ENCODE measurements at places on chromosomes 6 and 20.
A peak's percentile ranks its signal among the peaks of the same experiment; 100 is the strongest.

- DNase-seq = no peak
Observed at GRCh38 chr6:123489589-123489988, 147.2 kb downstream of the TRDN start.

- no peak for DNase-seq
Observed at GRCh38 chr20:39778431-39778830, 816.3 kb downstream of the DHX35 start.

DNA sequence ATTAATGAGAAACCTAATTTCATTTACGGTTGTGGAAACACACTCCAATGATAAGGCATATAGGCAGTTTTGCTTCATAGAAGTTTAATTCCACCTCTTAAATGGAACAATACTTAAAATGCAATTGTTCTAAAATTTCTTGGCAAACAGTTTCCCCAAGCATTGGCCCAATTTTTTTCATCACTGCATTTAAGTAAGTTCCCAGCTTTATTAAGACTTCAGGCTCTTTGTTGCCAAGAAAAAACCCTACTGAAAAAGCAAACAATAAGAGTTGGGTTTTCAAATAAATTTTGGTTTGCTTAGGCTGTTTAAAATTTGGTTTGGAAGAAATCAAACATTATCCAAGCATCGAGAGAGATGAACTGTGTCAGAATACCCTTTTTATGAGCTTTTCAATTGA is 690.9 kb upstream of the NRSN1 start:
- DNase-seq = no peak

DNA sequence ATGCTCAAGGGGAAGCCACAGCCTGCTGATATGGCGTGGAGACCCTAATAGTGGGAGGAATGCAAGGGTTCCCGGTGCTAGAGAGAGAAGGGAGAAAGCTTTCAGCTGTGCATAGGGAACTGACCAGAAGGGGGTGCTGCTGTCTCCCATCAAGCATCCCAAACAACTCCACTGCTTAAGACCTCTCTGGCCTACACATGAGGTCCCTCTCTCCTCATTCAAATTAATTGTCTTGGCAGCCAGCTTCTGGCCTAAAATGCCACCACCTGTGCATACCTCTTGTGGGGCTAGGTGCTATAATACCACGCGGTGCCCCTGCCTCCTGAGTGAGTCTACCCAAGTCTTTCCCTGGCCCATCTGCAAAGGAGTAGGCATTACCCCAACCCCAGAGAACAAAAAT is 14.5 kb downstream of the ADISSP start:
- peak; percentile 27 for DNase-seq

DNA sequence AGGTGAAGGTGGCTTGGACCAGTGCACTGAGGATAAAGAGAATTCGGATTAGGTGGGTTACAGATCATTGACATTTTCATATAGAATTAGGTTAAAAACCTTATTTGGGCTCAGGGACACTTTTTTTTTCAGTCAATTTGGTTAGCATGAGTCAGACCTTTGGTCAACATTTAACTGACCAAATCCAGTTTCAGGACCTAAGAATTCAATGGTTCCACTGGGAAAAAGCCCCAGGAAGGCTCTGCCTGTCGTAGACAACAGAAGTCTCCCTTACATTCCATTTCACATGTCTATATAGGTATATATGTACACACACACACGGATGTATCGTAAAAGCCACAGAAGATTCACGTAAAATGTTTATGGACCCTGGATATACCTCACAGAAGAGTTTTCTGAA is 184.2 kb upstream of the RREB1 start:
- DNase-seq = no peak

DNA sequence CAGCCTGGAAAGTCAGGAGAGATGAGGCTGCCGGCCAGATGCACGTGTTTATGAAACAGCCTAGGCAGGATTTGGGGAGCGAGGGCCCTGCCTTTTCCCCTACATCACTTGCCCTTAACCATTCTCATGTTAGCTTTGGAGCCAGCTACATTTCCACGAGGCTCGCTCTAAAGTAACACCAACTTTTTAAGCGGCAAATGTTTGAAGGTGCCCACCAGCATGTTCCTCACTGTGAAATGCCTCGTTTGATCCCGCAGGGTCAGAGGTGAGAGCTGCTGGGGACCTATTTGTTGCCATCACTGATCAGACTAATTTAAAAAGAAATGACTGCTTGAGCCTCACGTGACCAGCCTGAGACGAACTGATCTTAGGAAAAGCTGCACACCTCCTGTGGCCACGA is 51.6 kb upstream of the DACT2 start:
- no peak for DNase-seq

DNA sequence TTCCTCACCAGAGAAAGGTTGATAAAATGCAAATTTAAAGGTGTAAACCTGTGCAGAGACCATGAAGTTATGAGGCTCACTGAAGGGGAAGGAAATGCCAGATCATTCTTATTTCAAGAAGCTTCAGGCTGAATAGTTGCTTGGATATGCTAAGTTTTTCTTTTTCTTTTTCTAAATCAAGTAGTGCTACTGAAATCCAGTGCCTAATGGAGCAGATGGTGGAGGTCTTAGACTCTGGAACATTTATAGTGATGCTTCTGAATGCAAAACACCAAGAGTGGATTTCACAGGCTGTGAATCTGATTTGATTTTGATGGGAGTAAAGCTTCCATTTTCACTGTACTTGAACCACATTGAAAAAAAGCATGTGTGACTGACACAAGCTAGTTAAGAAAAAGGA is 151.2 kb upstream of the BEND3 start:
- DNase-seq = no peak

- no peak for DNase-seq
Observed at GRCh38 chr6:37260444-37260843, 2.5 kb upstream of the TMEM217 start.

DNA sequence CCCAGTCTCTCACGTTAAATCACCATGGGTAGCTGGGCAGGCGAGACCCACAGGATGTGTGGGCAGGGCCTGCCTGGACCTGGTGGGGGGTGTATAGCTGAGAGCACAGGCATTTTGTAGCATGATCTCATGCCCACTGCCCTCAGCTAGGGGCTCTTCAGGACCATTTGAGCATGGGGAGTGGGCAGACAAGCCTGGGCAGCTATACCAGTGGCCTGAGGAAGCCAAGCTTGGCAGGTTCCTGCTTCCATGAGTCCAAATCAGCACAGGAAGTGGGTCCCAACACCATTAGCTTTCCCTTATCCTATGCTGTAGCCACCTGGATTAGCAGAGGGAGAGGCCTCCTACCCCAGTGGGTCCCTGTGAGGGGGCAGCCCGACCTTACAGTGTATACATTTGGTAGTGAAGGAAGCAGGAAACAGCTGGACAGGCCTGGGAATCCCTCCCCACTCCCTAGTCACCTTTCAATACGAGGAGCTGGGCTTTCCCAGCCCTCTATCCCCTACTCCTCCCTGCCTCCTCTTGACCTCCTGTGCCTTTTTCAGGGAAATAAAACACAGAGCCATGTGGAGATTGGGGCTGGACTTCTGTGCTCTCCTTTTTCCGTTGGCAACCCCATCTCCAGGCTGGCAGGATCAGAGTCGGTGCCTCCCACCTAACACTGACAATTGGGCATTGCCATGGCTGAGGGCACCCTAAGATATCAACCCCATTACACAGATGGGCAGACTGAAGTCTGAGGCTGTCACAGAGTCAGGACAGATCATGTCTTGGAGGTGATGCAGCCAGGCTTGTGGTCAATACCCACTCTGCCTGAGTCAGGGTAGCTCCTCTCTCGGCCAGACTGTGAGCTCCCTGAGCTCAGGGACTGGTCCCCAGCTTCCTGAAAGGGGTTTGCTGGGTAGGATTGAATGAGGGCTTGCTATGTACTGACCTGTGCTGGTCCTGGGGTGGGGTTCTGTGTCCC is 59.8 kb downstream of the MRPL14 start:
- no peak for DNase-seq

GRCh38 chr20:41716436-41716835 is 98.3 kb upstream of the CHD6 start:
- no peak for DNase-seq

DNA sequence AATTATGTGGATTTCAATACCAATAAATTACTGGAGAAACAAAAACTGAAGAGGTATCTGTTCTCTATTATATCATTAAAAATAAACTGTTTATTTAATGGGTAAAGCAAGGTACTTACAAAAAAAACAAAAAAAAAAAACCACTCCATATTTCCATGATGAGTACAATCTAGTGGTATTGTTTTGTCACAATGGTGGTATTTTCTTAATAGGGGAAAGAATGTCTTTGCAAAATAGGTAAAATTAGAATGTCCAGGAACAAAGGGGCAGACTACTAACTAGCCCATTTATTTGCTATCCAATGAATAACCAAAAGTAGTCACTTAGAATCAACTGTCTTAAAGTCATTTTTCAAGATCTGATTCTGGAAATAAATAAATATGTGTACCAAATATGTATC is 92.0 kb downstream of the ARHGAP18 start:
- no peak for DNase-seq

- peak; percentile 8 for DNase-seq
Observed at GRCh38 chr20:41428285-41428684, 61.7 kb upstream of the EMILIN3 start.

DNA sequence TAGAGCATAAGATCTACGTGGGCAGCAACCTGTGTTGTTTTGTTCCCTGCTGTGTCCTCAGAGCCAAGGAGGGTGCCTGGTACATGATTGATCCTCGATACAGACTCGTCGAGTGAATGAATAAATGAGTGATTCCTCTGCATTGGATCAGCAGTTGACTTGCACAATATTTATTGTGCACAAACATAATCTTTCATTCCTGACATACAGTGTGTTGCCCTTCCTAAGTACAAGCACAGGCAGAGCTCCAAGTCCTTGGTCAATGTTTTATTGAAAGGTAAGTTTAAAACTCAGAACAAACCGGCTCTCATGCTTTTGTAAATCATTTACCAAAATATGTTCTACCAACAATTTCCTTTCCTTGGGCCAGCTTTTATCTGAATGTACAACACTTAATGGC is 57.4 kb downstream of the STMND1 start:
- DNase-seq = no peak

DNA sequence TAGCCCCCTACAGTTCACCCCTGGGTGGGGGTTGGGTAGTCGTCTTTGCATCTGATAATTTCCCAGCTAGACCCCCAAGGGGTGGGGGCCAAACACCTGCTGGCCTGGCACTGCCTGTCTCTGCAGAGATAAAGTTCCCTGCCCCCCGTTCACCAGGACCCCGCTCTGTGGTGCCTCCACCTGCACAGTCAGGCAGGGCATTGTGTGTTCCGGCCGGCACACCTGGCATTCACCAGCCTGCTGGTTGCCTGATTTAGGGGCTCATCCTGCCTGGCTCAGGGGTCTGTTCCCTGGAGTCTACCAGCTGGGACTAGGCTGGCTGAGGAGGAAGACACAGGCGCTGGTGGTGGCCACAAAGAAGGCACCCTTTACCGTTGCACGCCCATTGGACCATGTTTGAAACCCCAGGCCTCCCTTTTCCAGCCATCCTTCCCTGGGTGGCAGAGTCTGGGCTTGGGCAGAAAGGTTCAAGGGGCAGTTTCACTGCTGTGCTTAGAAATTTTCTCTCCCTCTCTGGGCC is 30.8 kb upstream of the SCRT2 start:
- DNase-seq = no peak

DNA sequence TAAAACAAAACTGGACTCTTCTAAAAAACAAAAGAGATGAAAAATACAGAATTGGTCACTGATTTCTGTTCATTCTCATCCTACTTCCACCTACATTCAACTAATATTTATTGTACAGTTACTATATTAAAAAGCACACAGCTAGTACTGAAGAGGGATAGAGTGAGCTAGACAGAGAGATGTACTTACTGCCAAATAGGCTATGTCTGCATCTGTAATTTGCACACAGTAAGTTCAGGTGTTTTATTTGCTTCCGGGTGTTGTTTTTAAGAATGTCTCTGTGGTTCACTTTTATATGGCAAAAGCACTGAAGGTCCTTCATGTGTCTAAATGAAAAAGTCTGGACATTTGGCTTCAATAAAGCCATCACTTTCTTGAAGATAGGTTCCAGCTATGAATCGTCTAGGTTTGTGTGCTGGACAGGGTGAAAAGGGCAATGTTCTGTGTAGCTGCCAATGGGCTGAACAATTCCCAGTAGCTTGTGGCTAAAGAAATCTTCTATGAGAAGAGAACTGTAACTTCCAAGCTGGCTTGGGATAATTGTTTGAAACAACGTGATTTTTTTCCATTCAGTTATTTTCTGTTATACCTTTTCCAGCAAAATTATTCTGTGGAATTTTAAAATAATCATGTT is 47.3 kb downstream of the EPB41L2 start:
- DNase-seq = no peak

GRCh38 chr6:166904101-166904746 is 52.1 kb downstream of the RNASET2 start:
- no peak for DNase-seq

DNA sequence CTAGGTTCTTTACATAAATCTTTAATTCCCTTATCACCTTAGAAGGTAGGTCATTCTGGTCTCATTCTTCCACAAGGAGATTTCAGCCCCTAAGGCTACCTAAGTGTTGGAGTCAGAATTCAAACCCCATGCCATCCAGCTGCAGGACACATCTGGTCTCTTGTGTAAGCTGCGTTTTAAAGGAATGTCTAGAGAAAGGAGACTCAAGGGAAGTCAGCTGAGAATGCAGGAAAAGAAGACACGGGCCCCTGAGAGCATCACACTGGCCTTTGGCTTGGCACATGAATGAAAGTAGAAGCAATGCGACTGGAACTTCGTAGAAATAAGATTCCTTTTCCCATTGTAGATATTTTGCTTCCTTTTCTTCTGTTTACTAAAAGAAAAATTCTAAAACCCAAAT is 76.7 kb upstream of the SYNJ2 start:
- DNase-seq = no peak

DNA sequence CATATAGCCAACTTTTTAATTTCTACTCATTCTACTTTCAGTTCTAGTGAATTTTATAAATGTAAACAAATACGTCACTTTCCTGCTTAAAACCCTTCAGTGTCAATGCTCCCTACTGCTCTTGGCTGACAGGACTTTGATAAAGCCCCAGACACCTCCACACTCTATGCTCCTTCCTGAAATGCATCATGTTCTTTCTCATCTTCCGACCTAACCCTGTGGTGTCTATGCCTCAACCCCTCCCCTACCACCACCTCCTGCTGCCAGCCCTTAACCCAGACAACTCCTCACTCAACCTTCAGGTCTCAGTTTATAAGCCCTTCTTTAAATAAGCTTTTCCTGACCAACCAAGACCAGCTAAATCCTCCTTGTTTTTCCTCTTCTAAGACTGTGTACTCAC is 19.1 kb downstream of the TLDC2 start:
- DNase-seq = no peak

DNA sequence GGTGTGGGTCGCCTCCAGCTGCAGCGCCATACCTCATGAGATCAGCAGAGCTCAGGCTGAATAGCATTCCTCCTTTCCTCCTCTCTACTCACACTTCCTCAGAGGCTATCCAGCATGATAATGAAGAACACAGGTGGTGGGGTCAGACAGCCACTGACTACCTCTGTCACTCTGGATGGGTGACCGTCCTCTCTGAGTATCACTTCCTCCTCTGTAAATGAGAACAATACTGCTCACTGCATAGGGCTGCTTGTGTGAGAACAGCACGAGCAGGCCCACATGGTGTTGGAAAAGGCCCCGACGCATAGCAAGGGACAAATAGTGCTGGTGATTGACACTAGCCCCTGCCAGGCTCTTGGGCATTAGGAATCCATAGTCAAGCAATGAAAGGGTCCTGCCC is 239.1 kb downstream of the PRKN start:
- DNase-seq = no peak

GRCh38 chr6:150610584-150610983 is 10.9 kb downstream of the PLEKHG1 start:
- no peak for DNase-seq

Measured in activated naive CD4-positive, alpha-beta T cell (primary cell).